ENCODE measurements at places on chromosomes 11 and 22. TPM values are rescaled to one million over a fixed set of nuclear protein-coding genes. Genes with fewer than 3 reads are reported as not detected.

DNA sequence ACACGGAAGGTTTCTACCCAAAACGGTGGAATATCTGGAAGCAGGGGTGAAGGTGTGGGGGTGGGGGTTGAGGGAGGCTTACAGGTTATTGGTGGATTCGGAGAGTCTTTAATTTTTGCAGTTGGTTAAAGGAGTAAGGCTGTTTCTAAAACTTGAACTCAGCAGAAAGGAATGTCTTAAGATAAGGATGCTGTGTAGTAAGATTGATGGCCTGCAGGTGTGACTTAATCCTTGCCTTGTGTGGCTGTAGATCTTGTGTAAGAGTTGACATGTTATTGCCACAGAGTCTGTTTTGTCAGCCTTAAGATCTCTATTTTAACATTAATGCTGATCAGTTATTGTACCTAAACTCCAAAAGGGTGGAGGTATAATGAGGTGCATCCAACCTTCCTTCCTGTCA is 16.4 kb upstream of the OR6M1 start:
- no peak overlapping the region for H3K27ac ChIP-seq
- DNase-seq, result no peak
- H3K36me3 ChIP-seq, result no peaks in the 10 kb centered on the region
- no peaks in the 10 kb centered on the region for H3K4me1 ChIP-seq
- no peak overlapping the region for H3K4me3 ChIP-seq
- H3K27me3 ChIP-seq, result no peaks in the 10 kb centered on the region

The PATE2 gene
- not detected for total RNA-seq

DNA sequence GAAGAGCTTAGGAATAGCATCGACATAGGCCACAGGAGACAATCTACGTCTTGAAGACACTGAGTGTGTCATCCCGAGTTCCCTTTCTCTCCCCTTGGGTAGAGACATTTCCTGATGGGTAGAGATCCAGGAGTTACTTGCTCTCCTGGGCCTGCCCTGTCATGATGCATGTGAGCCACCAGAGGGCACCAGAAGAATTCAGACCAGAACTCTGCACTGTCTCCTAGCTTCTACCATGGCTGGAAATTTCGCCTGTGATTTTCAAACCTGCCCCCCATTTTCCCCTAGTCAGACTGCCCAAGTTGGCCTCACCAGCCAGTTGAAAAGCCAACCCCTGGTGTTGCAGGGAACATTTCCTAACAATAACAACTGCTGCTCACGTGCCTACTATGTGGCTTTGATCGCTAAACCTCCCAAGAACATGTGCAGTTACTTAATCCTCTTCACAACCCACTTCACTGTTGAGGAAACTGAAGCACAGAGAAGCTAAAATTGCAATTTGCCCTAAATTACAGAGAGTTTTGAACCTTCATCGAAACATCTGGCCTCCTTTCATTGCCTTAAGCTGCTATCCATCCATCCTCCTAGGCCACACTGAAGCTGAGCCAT is 47.2 kb downstream of the C11orf58 start:
- no peaks in the 10 kb centered on the region for H3K4me1 ChIP-seq
- no peaks in the 10 kb centered on the region for H3K27me3 ChIP-seq
- no peak for DNase-seq
- no peak overlapping the region for H3K27ac ChIP-seq
- H3K4me3 ChIP-seq, result no peak overlapping the region
- no peaks in the 10 kb centered on the region for H3K36me3 ChIP-seq

- DNase-seq, result no peak
- peaks cover 6% of the 10 kb centered on the region for H3K36me3 ChIP-seq
- H3K27ac ChIP-seq, result no peak overlapping the region
- H3K4me3 ChIP-seq, result no peak overlapping the region
- no peaks in the 10 kb centered on the region for H3K27me3 ChIP-seq
- H3K4me1 ChIP-seq, result peaks cover 3% of the 10 kb centered on the region
Measured at GRCh38 chr11:20037396-20038153, 122.7 kb downstream of the DBX1 start.

DNA sequence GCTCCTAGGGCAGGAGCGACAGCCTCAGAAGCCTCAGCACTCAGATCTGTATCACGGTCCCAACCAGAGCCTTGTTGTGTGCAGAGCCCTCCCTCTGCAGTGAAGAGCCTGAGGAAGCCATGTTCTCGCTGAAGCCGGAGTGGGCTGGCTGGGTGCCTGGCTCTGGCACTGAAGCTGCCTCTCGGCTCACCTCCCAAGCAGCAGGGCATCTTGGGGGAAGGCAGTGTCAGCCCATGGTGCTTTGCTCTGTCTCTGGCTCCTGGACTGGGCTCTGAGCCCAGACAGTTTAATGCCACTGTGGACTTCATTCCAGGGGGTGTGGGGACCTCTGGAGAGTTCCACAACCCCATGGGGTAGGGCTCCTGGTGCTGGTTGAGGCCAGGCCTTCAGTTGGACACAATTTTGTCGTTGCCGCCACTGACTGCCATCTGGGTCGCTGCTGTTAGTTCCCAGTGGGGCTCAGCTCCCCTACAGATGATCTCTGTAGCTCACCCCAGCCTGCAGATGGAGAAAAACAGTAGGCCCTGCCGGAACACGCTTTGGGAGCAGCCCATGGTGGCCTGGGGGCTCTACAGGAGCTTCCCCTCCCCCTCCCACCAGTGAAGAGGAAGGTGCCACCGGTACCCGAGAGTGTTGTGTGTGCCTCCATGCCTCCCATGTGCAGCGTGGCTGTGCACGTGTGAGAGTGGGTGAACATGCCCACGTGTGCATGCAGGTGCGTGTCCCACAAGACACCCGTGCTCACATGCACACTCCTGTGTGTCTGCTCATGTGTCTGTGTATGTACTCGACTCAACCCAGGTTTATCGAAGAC is 86.5 kb upstream of the B3GAT1 start:
- H3K27me3 ChIP-seq, result no peaks in the 10 kb centered on the region
- no peak overlapping the region for H3K4me3 ChIP-seq
- H3K36me3 ChIP-seq, result no peaks in the 10 kb centered on the region

GRCh38 chr22:29912605-29913398 is 29.8 kb downstream of the MTMR3 start:
- no peaks in the 10 kb centered on the region for H3K36me3 ChIP-seq
- peaks cover 4% of the 10 kb centered on the region for H3K4me1 ChIP-seq
- no peak for DNase-seq
- no peak overlapping the region for H3K4me3 ChIP-seq

The TUT1 gene
- 14.8 TPM for total RNA-seq

The CHRM4 gene
- total RNA-seq, result 0.29 TPM

DNA sequence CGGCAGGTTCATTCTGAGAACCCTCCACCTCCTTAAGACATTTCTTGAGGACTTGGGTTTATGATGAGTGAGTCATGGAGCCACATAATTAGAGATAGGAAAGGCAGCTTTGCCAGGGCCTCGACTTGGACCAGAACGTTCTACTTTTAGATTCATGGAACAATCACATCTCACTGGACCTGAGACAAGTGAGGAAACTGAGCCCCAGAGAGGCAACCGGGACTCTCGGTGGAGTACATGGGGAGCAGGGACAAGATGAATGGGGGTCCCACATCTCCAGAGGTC is 59.5 kb downstream of the LINC01488 start:
- no peak overlapping the region for H3K4me3 ChIP-seq
- no peak overlapping the region for H3K27ac ChIP-seq
- no peaks in the 10 kb centered on the region for H3K36me3 ChIP-seq
- peak; percentile 51 for DNase-seq
- H3K27me3 ChIP-seq, result no peaks in the 10 kb centered on the region

DNA sequence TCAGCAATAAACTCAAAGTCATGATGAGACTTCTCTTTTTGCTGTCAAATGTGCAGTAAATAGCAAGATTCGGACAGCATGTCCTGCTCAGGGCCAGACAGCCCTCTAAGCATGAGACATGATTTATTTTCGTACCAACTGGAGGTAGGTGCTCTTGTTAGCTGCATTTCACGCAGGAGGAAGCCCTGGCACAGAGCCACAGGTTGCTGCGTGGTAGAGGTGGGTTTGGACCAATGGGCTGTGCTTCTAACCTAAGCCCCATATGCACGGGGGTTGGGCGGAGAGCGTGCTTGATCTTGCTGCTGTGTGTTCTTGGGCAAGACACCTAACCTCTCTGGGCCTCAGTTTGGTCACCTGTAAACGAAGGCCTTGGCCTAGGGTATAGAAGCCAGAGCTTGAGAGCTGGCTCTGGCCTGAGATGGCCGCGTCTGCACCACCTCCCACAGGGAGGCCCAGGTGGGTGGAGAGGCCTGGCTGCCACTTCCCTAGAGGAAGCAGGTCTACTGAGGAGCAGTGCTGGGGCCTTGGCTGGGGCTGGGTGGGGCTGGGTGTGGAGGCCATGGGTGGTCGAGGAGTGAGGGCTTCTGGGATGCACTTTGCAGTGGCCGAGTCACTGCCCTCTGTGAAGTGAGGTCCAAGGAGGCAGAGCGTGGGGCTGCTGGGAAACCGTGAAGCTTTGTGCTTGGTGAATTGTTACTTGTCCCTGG is 38.5 kb upstream of the GRAMD4 start:
- no peak overlapping the region for H3K4me3 ChIP-seq
- DNase-seq, result peak; percentile 44
- H3K27me3 ChIP-seq, result no peaks in the 10 kb centered on the region
- no peaks in the 10 kb centered on the region for H3K36me3 ChIP-seq

- H3K27ac ChIP-seq, result no peak overlapping the region
- H3K36me3 ChIP-seq, result no peaks in the 10 kb centered on the region
Measured at GRCh38 chr11:20022363-20023081, 137.8 kb downstream of the DBX1 start.

GRCh38 chr22:38132794-38133193 is 22.3 kb upstream of the BAIAP2L2 start:
- no peaks in the 10 kb centered on the region for H3K27me3 ChIP-seq
- no peaks in the 10 kb centered on the region for H3K4me1 ChIP-seq
- H3K27ac ChIP-seq, result no peak overlapping the region
- no peaks in the 10 kb centered on the region for H3K36me3 ChIP-seq
- H3K4me3 ChIP-seq, result no peak overlapping the region
- DNase-seq, result peak; percentile 59

The KRTAP5-8 gene
- total RNA-seq, result 0.42 TPM

The OR10D3 gene
- total RNA-seq, result not detected

DNA sequence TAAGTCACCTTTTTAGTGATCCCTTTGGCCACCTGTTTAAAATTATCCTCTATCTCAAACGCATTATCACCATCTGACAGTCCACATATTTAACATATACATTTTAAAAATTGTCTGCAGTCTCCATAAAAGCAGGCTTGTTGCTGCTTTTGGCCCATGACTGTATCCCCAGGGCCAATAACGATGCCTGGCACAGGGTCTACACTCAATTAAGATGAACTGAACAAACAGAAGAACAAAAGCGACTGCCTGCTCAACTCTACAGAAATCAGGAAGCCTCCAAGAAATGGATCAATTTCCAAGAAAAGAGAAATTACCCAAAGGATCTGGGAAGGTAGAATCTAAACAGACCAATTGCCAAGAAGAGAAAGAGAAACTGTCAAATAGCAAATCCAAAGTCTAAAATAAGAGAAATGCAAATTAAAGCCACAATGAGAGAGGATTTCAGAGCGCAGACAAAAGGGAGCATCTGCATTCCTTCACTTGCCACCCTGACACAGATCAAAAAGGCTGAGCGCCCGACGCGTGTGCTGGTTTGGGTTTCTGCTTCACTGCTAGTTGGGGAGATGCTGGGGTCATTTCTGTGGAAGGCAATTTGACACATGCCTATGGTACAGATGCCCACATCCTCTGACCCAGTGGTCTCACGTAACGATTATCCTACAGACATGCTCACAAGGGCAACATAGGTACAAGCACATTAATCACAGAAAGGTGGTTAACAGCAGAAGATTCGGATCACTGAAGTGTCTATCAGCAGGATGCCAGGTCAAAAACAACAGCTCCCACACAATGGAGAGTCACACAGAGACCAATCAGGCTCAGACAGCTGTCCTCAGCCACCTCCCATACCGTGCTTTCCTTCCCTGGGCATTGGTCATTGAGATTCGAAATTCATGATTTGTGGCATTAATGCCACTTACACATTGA is 55.9 kb downstream of the SHISAL1 start:
- no peaks in the 10 kb centered on the region for H3K4me1 ChIP-seq
- H3K27me3 ChIP-seq, result no peaks in the 10 kb centered on the region
- H3K36me3 ChIP-seq, result no peaks in the 10 kb centered on the region

The CAPN5 gene
- total RNA-seq, result 22.4 TPM

- H3K27ac ChIP-seq, result no peak overlapping the region
- H3K4me1 ChIP-seq, result no peaks in the 10 kb centered on the region
- H3K4me3 ChIP-seq, result no peak overlapping the region
- no peaks in the 10 kb centered on the region for H3K36me3 ChIP-seq
- DNase-seq, result no peak
Measured at GRCh38 chr11:9903579-9903978, 239.7 kb downstream of the SWAP70 start.

DNA sequence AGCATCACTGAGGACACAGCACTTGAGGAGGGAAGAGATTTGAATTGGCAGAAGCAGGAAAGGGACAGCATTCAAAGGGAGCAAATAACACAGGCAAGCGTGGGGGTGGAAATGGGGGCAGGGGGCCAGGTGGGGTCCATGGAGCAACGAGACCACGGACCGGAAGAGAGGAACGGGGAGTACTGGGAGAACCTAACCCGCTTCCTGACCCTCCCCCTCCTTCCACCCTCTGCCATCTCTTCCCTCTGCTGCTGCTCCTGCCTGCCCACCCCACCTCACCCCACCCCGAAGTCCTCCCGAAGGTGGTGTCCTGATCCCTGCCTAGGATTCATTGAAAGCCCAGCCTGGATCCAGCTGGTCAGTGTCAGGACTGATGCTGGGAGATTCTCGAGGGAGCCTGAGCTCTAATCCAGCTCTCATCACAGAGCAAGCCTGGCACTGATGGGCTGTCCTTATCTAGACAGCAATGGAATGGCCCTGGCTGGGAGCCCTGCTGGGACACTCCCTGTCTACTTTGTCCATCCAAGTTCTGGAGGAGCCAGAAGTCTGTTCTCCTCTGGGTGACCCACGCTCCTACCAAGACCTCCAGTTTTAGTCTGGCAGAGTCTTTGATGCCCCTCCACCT is 105.0 kb downstream of the TRIM29 start:
- H3K27ac ChIP-seq, result no peak overlapping the region
- no peaks in the 10 kb centered on the region for H3K4me1 ChIP-seq
- H3K4me3 ChIP-seq, result no peak overlapping the region
- no peak for DNase-seq
- no peaks in the 10 kb centered on the region for H3K36me3 ChIP-seq

The OR2AT4 gene
- total RNA-seq, result not detected

DNA sequence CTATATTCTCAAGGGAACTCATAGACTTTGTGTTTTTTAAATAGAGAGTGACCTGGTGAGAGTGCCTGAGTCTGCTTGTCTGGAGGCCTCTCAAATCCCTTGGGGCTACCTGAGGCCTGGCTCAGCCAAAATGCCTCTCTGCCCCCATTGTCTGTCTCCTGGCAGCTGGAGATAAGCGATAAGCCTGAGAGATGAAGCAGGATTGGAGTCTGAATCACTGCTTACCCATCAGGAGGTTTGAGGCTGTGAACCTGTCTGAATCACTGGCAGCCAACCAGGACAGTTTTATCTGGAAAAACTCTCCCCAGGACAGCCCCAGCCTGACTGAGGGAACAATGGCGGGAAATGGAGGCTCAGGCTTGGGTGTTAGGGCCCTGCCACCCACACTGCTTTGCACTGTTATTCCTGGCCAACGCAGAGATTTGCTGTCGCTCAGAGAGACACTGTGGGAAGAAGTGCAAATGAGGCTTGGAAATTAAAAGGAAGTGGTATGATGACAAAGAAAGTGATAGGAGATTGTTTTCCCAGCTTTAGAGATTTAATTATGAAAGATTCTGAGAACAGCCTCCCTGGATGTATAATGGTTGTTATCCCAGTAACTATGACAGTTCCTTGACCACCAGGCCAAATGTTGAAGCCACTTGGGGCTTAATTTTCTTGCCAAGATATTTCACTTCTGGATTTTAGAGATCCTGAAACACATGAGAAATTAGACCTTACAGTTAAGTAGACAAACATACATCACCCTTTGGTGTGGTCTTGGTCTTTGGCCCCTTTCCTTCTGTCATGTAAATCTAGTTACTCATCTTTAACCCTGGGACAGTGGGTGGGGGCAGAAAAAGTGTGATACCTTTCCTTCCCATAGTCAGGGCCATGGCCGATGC is 102.1 kb downstream of the RASSF10 start:
- no peak overlapping the region for H3K27ac ChIP-seq
- H3K36me3 ChIP-seq, result no peaks in the 10 kb centered on the region
- no peaks in the 10 kb centered on the region for H3K27me3 ChIP-seq
- no peak overlapping the region for H3K4me3 ChIP-seq

All from aorta (tissue), 5 donors.